Right lobe of liver (tissue), 6 donors: ENCODE measurements at places on chromosomes 6 and 20. TPM values are rescaled to one million over a fixed set of nuclear protein-coding genes. Genes with fewer than 3 reads are reported as not detected.

DNA sequence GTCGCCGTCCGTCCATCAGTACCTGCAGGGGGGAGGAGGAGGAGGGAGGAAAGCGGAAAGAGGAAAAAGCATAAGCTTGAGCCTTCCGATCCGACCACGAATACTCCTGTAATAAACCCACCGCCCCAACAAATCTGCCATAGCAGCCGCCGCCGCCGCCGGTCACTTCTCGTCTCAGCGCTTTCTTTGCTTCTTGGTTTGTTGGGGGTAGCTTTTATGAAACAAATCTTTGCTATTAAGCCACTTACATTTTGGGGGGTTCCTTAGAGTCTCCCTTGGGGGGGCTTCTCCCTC, 277 bp downstream of the ADGRB3 start:
- peak overlapping the region; percentile 60 for H3K4me3 ChIP-seq
- H3K36me3 ChIP-seq, result no peaks in the 10 kb centered on the region
- no peaks in the 10 kb centered on the region for H3K4me1 ChIP-seq

DNA sequence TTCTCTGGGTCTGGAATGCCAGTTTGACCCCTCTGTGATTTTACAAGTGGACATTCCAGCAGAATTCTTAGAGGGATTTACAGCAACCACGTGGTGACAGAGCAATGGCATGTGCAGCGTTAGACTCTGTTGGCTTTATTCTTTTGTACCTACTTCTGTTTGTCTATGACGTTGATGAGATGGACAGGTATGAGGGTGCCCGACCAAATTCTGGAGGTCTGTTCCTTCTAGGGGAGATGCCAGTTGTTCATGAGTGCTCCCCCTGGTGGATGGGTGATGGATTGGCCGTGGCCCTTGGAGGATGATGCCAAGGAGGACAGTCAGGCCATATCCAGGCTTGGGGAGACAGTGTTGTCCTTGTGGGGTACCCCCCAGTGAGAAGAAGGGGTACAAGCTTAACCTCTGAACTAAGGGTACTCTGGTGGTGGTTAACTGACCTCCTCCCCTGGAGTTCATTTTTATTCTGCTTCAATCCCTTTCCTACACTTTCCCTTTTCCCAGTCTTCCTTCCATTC, 198.6 kb downstream of the DTNBP1 start:
- no peak overlapping the region for H3K27ac ChIP-seq
- H3K4me1 ChIP-seq, result no peaks in the 10 kb centered on the region
- no peak for DNase-seq
- no peaks in the 10 kb centered on the region for H3K27me3 ChIP-seq

DNA sequence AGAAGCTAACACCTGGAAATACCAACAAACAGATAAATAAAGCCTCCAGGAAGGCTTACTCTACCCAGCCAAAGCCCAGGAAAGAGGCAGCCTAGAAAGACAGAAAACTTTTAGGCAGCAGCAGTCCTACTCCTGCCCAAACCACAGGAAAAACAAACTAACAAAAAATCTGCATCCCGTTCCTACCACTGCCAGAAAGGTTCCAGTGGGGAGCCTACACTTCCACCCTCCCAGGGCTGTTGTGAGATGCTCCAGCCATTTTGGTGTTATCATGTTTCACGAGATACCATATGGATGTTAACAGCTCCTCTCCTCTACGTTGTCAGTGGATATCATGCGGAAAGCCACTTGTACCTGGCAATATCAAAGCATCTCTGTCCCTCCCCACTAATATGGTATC, 336.7 kb upstream of the PRND start:
- H3K36me3 ChIP-seq, result no peaks in the 10 kb centered on the region

DNA sequence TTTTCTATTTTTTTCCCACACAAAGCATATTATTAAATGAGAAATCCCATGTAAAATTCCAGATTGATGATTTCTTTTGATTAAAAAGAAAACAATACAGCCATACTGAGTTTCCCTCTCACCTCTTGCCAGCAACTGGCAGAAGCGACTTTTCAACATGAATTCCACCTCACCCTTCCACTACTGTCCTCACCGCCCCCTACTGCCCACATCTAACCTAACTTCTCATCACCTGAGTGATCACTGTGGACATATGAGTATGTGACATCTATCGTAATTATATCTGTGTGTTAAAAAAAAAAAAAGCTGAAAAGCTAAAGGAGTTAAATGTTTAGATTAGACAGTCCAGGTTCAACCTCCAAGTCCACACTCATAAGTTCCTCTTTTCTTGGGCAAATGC, 528.6 kb downstream of the PRKN start:
- H3K27ac ChIP-seq, result no peak overlapping the region
- no peaks in the 10 kb centered on the region for H3K36me3 ChIP-seq
- no peaks in the 10 kb centered on the region for H3K4me1 ChIP-seq
- no peaks in the 10 kb centered on the region for H3K27me3 ChIP-seq

- no peak for DNase-seq
- H3K4me3 ChIP-seq, result no peak overlapping the region
- no peaks in the 10 kb centered on the region for H3K27me3 ChIP-seq
- no peaks in the 10 kb centered on the region for H3K4me1 ChIP-seq
- H3K36me3 ChIP-seq, result no peaks in the 10 kb centered on the region
- H3K27ac ChIP-seq, result no peak overlapping the region
Observed at GRCh38 chr6:109073344-109074132, 21.1 kb downstream of the SESN1 start.

DNA sequence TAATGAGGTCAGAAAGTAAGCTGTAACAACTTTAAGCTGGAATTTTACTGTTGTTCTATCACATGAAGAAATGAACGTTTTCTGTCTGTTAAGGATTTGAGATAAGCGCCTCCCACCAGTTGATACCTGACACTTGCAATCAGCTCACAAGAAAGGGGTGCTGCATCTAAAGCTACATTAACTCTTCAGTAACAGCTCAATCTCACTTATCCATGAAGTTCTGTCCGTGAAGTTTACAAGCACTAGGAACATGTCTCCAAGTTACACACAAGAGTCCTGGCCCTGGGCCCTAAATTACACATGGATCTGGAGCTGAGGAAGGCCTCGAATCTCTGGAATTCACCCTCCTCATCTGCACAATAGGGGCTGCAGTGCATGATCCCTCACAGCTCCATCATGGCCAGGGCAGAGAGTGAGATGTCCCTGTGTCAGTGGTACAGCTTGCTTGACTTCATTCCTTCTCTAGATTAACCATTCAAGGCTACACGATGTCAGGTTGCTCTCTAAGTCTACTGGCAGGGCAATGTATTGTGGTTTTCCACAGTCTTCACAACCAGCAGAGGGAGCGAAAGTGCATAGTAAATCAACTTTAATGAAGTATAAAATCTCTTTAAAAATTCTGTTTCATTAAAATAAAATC, 182.4 kb upstream of the MCHR2 start:
- H3K4me1 ChIP-seq, result no peaks in the 10 kb centered on the region
- no peak overlapping the region for H3K4me3 ChIP-seq
- no peak overlapping the region for H3K27ac ChIP-seq
- no peaks in the 10 kb centered on the region for H3K36me3 ChIP-seq
- H3K27me3 ChIP-seq, result no peaks in the 10 kb centered on the region
- no peak for DNase-seq

DNA sequence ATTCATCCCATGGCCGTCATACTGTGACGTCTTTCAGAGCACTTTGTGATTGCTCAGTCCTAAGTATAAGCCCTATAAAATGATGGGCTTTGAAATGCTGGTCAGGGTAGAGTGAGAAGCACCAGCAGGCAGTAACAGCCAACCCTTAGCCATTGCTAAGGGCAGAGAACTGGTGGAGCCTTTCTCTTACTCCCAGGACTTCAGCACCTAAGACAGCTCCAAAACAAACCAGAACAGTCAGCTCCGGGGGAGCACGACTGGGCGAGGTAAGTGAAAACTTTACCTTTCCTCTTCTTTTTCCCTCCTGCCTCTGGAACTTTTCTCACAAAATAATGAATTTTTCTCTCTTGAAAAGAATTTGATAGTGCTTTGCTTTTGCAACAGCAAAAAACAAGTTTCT, at the start of gene VIP:
TSS of gene VIP (plus strand) at position 104 of the 400 bp plus-strand sequence. CDS start 1,381 bp downstream, outside the sequence.
- H3K4me3 ChIP-seq, result no peak within 1 kb of the TSS
- no peaks in the 10 kb centered on the region for H3K27me3 ChIP-seq
- H3K27ac ChIP-seq, result no peak within 1 kb of the TSS
- no peaks in the 10 kb centered on the region for H3K4me1 ChIP-seq
- no peak for DNase-seq
- H3K36me3 ChIP-seq, result no peaks in the 10 kb centered on the region

- H3K27ac ChIP-seq, result no peak overlapping the region
- no peaks in the 10 kb centered on the region for H3K27me3 ChIP-seq
- DNase-seq, result no peak
Observed at GRCh38 chr6:13689511-13690256, 22.0 kb downstream of the RANBP9 start.

- no peak overlapping the region for H3K4me3 ChIP-seq
- no peaks in the 10 kb centered on the region for H3K27me3 ChIP-seq
- H3K4me1 ChIP-seq, result no peaks in the 10 kb centered on the region
- H3K27ac ChIP-seq, result no peak overlapping the region
- no peak for DNase-seq
Observed at GRCh38 chr6:53581856-53582255, 37.0 kb upstream of the GCLC start.

DNA sequence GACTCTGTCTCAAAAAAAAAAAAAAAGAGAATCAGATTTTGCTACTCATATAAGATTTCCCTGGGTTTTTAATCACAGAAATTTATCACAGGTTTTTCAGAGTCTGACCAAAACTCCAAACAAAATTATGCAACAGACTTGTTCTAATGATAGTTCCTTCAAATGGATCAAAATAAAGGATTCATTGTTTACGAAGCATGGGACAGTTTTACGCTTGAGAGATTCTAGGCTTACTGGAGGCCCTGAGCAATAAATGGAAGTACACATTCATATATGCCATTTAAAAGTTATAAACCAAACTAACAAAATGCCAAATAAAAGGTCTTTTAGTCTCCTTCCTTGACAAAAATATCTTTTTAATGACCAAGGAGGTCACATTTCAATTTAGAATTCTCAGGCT, 245.1 kb upstream of the KCNQ5 start:
- no peak for DNase-seq
- no peaks in the 10 kb centered on the region for H3K36me3 ChIP-seq
- H3K27ac ChIP-seq, result no peak overlapping the region

DNA sequence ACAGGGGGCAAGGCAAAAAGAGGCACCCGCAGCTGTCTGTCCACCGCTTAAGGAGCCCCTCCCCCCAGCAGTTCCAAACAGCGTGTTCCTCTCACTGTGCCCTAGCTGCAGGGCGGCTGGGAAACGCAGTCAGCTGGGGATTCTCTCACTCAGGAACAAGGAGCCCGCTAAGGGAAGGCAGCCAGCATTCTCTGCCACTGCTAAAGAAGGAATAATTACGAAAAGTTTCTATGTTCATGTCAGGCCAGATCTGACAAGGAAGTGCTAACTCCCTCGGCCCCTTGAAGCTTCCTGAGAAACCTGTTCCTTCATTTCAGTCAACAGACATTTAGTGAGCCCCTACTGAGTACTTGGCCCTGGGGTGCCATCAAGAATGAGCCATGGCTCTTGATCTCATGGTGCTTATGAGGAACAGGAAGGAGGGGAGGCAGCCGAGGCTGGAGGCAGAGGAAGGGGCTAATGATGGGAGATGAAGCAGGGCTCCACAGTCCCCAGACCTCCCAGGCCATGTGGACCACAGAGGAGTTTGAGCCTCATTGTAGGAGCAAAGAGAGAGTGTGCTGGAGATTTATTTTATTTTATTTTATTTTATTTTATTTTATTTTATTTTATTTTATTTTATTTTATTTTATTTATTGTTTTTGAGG, 101.7 kb upstream of the PMEPA1 start:
- no peak for DNase-seq
- no peaks in the 10 kb centered on the region for H3K36me3 ChIP-seq
- no peaks in the 10 kb centered on the region for H3K27me3 ChIP-seq
- no peaks in the 10 kb centered on the region for H3K4me1 ChIP-seq

DNA sequence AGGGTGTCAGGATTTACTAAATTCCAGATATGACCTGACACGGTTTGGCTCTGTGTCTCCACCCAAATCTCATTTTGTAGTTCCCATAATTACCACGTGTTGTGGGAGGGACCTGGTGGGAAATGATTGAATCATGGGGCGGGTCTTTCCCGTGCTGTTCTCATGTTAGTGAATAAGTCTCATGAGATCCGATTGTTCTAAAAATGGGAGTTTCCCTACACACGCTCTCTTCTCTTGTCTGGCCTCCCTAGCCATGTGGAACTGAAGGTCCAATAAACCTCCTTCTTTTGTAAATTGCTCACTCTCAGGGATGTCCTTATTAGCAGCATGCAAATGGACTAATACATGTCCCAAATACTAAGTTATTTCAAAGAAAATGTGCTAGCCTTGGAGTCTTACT, 121.1 kb downstream of the CENPW start:
- no peak overlapping the region for H3K27ac ChIP-seq
- H3K4me3 ChIP-seq, result no peak overlapping the region
- no peaks in the 10 kb centered on the region for H3K4me1 ChIP-seq
- no peaks in the 10 kb centered on the region for H3K36me3 ChIP-seq

DNA sequence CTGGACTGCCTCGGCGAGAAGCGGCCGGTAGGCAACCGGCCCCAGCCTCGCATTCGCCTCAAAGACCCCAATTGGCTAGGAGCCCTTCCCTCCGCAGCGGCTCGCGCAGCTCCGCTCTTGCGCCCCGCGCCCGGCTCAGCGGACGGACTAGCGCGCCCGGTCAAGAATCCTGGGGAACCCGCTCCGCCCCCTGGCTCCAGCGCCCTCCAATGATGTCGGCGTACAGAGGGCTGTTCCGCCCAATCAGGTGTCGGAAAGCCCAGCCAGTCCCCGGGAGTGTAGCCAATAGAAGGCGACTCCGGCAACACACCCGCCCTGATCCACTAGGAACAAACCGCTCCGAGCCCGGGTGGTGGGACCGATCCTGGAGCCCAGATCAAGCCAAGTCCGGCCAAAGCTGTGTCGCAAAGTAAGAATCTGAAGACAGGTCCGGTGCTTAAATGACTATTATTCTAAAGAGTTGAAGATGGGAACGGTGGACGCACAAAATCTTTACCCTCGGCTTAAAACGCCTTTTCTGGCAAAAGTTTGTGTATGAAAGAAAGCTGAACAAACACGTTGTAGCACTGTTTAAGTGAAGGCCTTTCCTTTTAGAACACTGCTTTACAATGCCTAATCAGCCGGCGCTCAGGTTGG, 132.2 kb downstream of the OGFRL1 start:
- peak overlapping the region; percentile 88 for H3K27ac ChIP-seq
- peak; percentile 96 for DNase-seq
- no peaks in the 10 kb centered on the region for H3K27me3 ChIP-seq
- H3K4me1 ChIP-seq, result peaks cover 12% of the 10 kb centered on the region

The HLA-DRB5 gene
- total RNA-seq, result 8.0 TPM

The ABHD16B gene
- not detected for total RNA-seq

The SPEF1 gene
- total RNA-seq, result not detected

The CDH4 gene
- total RNA-seq, result not detected
